ENCODE measurements at places on chromosomes 6 and 20.

DNA sequence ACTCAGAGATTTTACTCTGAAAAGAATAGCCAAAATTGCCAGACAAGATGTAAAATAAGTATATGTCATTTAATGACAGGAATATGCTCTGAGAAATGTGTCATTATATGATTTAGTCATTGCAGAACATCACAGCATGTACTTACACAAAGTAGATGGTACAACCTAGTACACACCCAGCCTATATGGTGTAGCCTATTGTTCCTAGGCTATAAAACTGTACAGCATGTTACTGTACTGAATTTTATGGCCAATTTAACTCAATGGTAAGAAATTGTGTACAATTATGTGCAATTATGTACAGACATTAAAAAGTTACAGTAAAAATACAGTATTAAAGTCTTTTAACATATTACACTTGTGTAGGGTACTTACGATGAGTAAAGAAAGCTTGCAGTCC lies 311.9 kb upstream of the EPHA7 start:
- DNase-seq = no peak

DNA sequence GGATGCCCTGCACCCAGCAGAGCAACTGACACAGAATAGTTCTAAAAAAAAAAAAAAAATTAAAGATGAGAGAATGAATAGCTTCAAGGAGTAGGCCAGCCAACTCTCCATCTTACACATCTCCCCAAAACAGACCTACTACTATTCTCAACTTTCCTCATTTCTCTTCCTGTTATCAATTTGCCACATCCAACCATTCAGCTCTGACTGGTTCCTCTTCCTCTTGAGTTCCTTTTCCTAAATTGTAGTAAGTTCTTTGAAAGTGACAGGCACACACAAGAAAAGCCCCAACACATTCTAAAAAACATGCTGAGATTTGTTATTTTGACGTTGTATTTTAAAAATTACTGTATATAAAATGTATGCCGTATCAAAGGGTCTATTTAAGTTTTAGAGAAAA lies 117.2 kb downstream of the PDSS2 start:
- no peak for DNase-seq

DNA sequence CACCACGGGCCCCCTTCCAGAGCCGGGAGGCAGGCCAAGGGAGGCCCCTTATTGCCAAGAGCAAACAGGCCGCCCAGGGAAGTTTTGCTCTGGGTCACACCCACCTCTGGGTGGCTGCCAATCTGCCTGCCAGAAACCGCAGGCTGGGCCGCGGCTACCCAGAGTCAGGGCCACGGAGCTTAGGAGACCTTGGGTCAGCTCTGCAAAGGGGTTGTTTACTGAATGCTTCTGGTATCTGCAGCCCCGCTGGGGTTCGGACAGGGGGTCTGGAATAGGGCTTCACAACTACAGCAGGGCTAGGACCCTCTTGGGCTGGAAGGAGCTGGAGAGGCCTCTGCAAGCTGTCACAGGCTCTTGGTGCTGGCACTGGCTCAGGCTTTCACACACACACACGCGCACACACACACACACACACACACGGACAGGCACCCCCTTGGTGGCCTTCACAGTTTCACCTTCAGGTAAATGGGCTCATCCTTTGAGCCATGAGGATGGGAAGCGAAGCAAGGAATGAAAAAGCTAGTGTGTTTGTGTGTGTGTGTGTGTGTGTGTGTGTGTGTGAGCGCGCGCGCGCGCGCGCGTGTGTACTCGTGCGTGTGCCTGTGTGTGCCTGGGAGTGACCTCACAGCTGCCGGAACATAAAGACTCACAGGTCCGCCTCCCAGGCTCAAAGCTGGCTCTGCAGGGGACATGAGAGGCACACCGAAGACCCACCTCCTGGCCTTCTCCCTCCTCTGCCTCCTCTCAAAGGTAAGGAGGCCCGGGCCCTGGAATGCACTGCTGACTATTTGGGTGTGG lies at the start of gene CCN5:
CCN5 (plus strand) TSS at position 669 of the 798 bp plus-strand sequence; CDS start at position 691, 22 bp downstream.
- peak; percentile 70 for DNase-seq

- DNase-seq = no peak
Observed at GRCh38 chr6:147577488-147577887, 69.0 kb downstream of the SAMD5 start.

DNA sequence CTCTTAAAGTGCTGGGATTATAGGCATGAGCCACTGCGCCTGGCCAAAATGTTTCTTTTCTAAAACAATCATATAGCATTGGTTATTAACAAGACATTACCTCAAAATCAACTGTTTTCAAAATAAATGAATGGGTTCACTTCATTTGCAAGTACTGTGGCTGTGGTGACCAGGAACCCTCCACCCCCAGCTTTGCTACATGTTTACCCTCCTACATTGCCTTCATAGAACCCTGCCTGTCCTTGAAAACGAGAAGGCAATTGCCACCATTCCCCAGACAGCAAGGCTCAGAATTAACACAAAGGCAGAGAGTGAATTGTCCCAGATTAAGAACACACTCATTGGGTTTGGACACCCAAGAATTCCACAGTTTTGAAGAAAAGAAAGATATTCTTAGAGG lies 116.6 kb upstream of the LGSN start:
- DNase-seq = no peak
